ENCODE measurements at places on chromosomes 6 and 20.
A peak's percentile ranks its signal among the peaks of the same experiment; 100 is the strongest.

DNA sequence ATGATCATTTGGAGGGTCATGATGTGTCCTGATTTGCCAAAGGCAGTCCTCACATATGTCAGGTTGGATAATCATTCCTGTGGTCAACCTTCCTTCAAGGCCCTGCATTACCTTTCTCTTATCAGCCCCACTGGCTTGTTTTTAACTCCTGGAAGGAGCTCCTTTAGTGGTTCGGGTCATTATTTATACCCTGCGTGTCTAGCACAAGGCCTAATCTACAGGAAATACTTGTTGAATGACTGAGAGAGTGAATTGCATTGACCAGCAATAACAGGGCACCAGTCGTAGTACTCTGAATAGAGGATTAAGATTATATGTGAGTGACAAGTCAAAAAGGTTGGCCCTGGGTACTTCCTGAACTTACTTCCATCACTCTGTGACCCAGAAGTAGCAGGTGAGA, 4.5 kb downstream of the HIVEP2 start:
- DNase-seq: no peak

- DNase-seq: no peak
These were observed 242.2 kb upstream of the RREB1 start for GRCh38 chr6:6865611-6866010.

DNA sequence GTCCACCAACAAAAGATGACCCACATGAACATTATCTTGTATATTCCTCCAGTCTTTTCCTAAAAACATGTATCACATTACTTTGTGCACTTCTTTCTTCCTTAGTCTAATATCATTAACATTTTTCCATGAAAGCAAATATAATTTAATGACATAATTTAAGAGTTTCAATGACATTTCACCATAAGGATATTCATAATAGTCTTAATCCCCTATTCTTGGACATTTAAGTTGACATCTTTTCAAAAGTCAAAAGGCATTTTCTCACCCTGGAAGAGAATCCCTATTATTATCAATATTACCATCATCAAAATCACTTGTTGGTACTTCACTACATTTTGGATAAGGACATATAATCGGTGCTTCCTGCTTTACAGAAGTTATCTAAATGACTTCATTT, 31.3 kb downstream of the EPHA7 start:
- DNase-seq: no peak

DNA sequence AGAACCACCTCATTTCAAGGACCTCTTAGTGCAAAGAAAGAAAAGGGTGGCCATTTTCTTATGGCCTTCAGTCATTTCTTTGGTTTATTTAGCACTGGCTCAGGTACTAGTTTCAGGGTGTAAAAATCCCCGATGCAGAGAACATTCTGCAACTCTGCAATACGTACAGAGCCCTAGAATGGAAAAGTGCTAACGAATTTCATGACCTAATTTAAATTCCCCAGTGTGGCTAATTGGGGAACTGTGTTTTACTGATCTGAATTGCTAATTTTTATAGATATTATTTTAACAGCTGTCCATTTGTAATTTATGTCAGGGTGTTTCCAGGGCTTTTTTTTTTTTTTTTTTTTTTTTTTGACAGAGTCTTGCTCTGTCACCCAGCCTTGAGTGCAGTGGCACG, 160.7 kb downstream of the UST start:
- no peak for DNase-seq

- DNase-seq: no peak
These were observed 77.8 kb downstream of the CD164 start for GRCh38 chr6:109304284-109305015.

- no peak for DNase-seq
These were observed 93.6 kb downstream of the ARMC2 start for GRCh38 chr6:108941859-108942258.

GRCh38 chr6:145669627-145670034, 65.7 kb downstream of the EPM2A start:
- peak; percentile 49 for DNase-seq

- no peak for DNase-seq
These were observed 86.6 kb downstream of the CD40 start for GRCh38 chr20:46204594-46205186.

DNA sequence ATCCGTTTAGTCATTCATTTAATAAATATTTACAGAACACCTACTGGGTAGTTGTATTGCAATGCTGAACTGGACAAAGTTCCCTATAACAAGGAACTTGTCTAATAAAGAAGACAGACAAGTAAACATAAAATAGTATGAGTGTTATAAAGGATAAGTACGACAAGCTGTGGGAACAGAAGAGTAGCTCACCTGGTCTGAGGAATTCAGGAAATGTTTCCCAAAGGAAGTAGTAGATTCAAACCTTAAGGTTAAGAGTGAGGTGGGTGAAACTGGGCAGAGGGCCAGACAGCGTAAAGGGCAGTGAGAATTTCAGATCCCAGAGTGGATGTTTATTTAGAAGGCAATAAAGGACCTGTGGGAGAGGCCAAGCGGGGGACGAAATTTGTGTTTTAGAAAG, 72.3 kb upstream of the CD2AP start:
- DNase-seq: no peak

DNA sequence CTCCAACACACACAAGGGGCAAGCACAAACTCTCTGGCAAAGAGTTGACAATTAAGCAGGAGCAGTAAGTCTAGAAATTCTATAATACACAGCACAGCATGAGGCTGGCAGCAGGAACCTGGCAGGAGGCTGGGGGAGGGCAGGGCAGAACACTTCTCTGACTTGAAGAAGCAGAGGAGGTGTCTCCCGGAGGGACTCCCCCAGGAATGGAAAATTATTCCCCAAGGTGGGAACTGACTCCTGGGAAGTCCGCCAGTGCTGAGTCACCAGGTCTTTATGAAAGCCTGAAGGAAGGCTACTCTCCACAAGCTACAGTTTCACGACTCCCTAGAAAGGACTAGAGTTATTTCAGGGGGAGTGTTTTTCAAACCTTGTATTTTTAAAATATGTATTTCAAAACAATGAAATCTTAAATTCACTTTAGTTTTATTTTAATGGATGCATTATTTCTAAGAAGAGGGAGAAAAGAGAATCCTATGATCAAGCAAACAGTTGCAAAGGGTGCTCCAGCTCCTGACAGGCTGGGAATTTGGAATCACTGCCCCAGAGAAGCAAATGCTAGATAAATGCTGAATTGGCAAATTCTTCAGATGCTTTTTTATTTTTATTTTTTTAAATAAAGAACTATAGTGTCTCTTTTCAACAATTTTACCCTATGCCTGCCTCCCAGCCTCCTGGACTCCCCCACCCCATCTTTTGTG, 192.8 kb downstream of the LY86 start:
- DNase-seq: peak; percentile 15

DNA sequence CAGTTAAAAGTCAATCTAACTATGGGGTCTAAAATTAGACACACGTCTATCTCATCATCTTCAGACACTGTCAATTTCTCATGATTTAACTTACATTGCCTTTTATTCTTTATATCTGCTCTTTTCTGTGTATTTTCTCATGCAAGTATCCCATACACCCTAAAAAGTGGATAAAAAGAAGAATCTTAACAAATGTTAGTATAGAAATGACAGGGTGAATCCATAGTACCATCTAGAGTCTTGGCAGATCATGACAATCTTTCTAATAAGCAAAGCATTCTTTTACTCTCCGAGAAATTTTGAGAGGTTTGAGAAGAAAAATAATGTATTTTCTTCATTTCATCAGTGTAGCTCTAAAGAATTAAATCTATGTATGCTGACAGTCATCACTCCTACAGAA, 382.7 kb downstream of the C6orf118 start:
- no peak for DNase-seq

GRCh38 chr6:141354191-141354955, 778.4 kb upstream of the GJE1 start:
- no peak for DNase-seq

DNA sequence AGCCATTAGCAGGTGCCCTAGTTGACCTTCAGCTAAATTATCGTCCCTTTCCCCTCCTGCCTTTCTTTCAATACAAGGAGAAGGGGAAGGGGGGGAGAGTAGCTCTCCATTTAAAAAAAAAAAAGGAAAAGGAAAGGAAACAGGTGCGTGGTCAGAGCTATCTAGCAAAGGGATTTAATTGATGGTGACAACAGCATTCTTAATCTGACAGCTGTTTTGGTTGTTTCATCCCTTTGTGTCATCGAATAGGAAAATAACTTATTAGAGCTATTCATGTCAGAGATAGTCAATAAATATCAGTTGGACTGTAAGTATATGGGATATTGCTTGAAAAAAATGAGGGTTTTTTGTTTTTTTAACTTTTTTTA, 195.2 kb upstream of the SASH1 start:
- DNase-seq: no peak

DNA sequence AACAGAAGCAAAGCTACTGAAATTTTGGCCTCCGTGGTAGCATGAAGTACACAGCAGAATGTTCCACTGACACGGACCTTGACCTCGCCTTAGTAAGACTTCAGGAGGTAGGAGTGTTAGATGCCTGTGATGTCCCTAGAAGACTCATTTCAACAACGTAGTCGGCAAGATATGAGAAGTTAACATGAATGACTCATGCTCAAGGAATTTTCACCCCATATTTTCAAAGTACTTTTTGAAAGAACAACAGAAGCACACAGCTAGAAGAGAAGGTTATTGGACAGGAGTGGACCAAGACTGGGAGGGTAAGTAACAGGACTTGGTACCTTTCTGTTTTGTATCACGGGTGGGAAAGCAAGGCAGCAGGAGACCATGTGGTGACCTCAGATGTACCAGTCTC, 78.0 kb downstream of the DZANK1 start:
- DNase-seq: no peak

GRCh38 chr6:33692760-33693158, 18.7 kb downstream of the UQCC2 start:
- no peak for DNase-seq

GRCh38 chr6:128192972-128193371, 292.1 kb upstream of the THEMIS start:
- no peak for DNase-seq

GRCh38 chr20:50915424-50915823, 15.8 kb downstream of the ADNP start:
- no peak for DNase-seq

- DNase-seq: no peak
These were observed 106.6 kb downstream of the TRIM27 start for GRCh38 chr6:28816909-28817807.

DNA sequence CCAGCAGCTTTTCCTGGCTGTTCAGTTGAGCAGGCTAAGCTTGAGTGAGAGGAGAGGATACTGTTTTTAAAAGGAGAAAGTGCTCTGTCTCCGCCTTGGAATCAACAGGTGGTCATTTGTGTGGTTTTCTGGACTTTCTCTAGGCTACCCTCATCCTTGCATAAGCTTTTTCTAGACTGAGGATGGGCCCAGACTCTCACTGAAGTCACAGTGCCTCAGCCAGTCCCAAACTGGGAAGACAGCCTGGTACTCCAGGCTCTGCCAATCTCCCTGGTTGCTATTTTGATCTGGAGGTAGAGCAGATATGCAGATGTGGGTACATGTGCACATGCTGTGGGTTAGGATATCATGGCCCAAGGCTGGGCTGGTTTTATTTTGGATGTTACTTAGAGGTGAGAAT, 7.0 kb downstream of the SCUBE3 start:
- DNase-seq: no peak

GRCh38 chr6:132236281-132236680, 165.0 kb downstream of the MOXD1 start:
- peak; percentile 74 for DNase-seq

DNA sequence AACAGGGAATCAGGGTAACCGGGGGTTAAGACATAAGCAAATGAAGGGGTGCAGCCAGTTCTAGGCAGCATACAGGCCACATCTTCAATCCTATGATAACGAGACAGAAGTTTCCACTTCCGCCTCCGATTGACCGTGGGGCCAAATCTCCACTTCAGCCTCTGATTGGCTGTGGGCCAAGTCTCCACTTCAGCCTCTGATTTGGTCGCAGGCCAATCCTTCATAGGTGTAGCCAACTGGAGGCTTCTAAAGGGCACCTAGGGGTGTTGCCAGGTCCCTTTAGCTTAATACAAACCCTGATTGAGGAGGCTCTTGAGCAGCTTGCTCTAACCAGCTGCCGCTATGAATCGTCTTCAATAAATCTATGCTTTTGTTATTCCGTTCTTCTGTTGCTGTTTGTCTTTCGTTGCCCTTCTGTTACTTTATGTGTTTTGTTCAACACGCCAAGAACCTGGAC, 2.1 kb upstream of the ERGIC3 start:
- no peak for DNase-seq

- no peak for DNase-seq
These were observed 313.4 kb downstream of the GJA1 start for GRCh38 chr6:121748850-121749249.

DNA sequence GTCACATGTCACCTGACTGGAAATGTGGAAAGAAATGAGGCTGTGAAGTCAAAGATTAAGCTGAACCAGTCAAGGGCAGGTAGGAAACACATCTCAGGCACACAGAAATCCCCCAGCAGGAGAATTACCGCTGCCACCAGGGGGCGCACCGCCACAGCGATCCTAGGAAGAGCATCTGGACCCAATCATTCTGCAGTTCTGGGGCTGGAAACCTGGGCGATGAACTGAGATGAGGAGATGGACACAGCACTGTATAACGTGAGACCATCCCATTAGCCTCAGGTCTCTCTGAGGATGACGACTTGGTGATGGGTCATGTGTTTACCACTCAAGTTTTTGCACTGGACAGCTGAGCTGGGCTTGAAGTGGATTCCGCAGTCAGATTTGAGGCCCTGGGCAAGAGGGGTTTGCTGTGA, 6.5 kb upstream of the SLC24A3 start:
- no peak for DNase-seq

- DNase-seq: no peak
These were observed 5.1 kb downstream of the VNN1 start for GRCh38 chr6:132708771-132709170.

GRCh38 chr6:37521674-37522073, 22.0 kb upstream of the CCDC167 start:
- no peak for DNase-seq

- no peak for DNase-seq
These were observed 63.5 kb downstream of the LRFN2 start for GRCh38 chr6:40523505-40524172.

DNA sequence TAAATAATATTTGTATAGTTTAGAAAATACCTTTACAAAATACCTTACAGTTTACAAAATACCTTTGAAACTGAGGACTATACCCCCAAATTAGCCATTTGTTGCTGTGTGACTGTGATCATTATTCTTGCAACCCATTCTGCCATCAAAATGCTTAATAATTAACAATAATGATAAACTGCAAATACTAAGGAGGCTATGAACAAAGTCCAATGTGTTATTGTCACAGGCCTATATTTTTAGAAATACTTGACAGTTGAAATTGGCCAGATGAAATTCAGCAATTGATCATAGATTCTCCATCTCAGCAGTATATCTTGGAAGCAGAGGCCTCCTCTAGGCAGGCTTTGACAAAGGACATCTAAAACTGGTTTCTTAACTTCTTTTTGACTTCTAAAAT, 178.6 kb downstream of the HS3ST5 start:
- no peak for DNase-seq

GRCh38 chr20:23335521-23335920, 15.1 kb upstream of the NXT1 start:
- no peak for DNase-seq
